PC-3 (cell line): ENCODE measurements at places on chromosomes 16 and 17. TPM values are rescaled to one million over a fixed set of nuclear protein-coding genes. Genes with fewer than 3 reads are reported as not detected.

- no peaks in the 10 kb centered on the region for H3K36me3 ChIP-seq
- H3K4me3 ChIP-seq: no peak overlapping the region
- H3K27me3 ChIP-seq: peaks cover 6% of the 10 kb centered on the region; the same call in 1 of the 2 replicates
- no peak overlapping the region for H3K27ac ChIP-seq
- DNase-seq: no peak
- H3K4me1 ChIP-seq: peaks cover 8% of the 10 kb centered on the region
These were observed 40.6 kb downstream of the MYH11 start for GRCh38 chr16:15816228-15816627.

GRCh38 chr16:88047462-88047861 is 96.2 kb downstream of the BANP start:
- H3K36me3 ChIP-seq: peaks cover 5% of the 10 kb centered on the region; the same call in 1 of the 2 replicates
- DNase-seq: no peak
- no peaks in the 10 kb centered on the region for H3K27me3 ChIP-seq
- H3K4me1 ChIP-seq: no peaks in the 10 kb centered on the region

Gene KRTAP2-2
- total RNA-seq: not detected in 2 replicates

DNA sequence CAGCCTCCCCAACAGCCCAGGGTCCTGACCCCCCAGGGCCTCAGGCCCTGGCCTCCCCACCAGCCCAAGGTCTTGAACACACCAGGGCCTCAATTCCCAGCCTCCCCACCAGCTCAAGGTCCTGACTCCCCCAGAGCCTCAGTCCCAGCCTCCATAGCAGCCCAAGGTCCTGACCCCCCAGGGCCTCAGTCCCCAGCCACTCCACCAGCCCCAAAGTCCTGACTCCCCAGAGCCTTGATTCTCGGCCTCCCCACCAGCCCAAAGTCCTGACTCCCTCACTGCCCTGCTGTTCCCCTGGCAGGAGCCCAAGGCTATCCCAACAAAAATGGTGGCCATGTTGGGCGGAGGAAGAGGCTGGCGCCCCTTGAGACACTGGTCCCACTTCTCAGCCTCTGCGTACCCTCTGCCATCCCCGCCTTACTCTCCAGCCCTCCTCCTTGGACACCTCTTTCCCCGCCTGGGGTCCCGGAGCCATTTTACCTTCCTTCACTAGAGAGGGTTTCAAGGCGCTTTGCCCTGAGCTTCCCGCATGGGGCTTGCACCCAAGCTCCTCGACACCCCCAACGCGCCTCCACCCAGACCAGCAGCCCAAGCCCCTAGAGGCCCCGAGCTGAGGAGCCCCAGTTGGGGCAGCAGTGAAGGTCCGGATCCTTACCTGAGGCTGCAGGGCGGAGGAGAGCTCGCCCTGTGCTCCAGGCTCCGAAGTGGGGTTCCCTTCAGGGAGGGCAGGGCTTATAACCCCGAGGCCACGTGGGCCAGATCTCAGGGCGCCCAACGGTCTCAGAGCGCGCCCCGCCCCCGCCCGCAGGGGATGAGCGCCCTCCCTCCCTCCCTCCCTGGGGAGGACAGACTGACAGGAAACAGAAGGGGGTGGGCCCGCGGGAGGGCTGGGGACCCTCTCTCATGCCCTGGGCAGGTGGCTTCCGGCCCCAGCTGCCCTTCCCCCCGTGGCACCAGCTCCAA is 3.5 kb upstream of the TSPOAP1 start:
- no peaks in the 10 kb centered on the region for H3K36me3 ChIP-seq
- H3K27ac ChIP-seq: no peak overlapping the region
- peaks cover 6% of the 10 kb centered on the region; the same call in 1 of the 2 replicates for H3K4me1 ChIP-seq
- no peak overlapping the region for H3K4me3 ChIP-seq
- no peak for DNase-seq

GRCh38 chr17:2337544-2338314 is 428 bp downstream of the SGSM2 start:
- DNase-seq: peak; percentile 53
- peaks cover 19% of the 10 kb centered on the region for H3K4me1 ChIP-seq
- peaks cover 27% of the 10 kb centered on the region for H3K36me3 ChIP-seq
- 0 out of 2 replicates have a peak overlapping the region, but pooled peaks have one; percentile 13 for H3K27ac ChIP-seq

Gene CLEC18B
- 0.29 and 0.87 TPM in 2 replicates for total RNA-seq

Gene OTOP3
- total RNA-seq: not detected in 2 replicates

DNA sequence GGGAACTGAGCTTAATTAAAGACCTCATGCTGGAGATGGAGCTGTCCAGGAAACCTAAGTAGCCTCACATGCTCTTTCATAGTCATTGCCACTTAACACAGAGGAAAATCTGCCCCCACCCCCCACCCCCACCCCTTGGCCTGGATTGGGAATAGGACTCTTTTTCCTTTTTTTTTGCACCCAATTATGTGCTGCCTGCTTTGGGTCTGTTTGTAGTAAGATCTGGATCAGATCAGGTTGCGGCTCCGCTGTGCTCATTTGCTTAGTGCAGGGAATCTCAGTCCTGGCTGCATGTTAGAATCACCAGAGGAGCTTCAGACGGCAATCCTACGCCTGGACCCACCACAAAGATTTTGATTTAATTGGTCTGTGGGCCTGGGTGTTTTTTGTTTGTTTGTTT is 219.0 kb downstream of the UTP18 start:
- H3K36me3 ChIP-seq: no peaks in the 10 kb centered on the region
- no peak overlapping the region for H3K27ac ChIP-seq
- H3K27me3 ChIP-seq: peaks cover 38% of the 10 kb centered on the region
- DNase-seq: no peak

DNA sequence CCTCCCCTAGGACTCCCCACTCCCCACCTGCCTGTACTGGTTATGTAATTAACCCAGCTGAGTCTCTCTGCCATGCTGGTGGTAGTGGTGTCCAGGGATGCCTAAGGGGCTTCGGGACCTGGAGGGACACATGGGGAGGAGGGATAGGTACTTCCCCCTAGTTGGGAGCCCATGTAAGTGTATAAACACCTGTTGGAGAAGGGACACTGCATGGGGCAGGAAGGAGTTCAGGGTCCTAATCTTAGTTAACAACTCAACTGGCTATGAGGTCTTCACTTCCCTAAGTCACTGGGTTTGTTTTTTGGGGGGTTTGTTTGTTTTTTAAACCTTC is 1.3 kb downstream of the RASL10B start:
- H3K4me1 ChIP-seq: no peaks in the 10 kb centered on the region
- DNase-seq: no peak
- H3K4me3 ChIP-seq: no peak overlapping the region
- no peak overlapping the region for H3K27ac ChIP-seq
- no peaks in the 10 kb centered on the region for H3K27me3 ChIP-seq

DNA sequence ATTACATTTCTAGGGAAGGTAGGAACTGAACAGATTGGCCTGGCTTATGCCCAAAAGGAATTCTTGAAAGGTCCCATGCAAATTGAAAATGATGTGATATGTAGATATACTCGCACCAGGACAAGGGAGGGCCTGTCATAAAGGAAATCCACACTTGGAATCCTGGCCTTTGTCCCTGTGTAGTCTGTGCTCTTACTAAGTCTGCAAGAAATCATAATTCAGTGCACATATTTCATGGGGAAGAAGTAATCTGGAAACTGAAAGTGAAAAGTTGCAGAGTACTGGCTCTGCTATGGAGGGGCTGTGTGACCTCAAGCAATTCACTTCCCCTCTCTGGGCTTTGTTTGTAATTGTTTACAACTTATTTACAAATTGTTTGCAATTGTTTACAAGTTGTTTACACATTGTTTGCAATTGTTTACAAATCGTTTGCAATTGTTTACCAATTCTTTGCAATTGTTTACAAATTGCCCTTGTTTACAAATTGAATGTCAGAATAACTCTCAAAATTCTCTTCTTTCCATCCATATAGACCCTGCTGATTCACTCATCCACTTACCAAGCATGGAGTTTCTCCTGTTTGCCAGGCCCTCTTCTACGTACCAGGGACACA is 12.9 kb downstream of the SCNN1G start:
- H3K27me3 ChIP-seq: no peaks in the 10 kb centered on the region
- no peak for DNase-seq
- H3K36me3 ChIP-seq: no peaks in the 10 kb centered on the region
- no peak overlapping the region for H3K4me3 ChIP-seq
- H3K27ac ChIP-seq: no peak overlapping the region

- DNase-seq: peak; percentile 63
- no peak overlapping the region for H3K4me3 ChIP-seq
- peak overlapping the region; percentile 97 for H3K27ac ChIP-seq
These were observed 4.3 kb upstream of the ALDH3A1 start for GRCh38 chr17:19752216-19753050.
